ENCODE measurements at places on chromosomes 16 and 17.

GRCh38 chr16:13439766-13440165, 480.2 kb upstream of the ERCC4 start:
- H3K4me1 ChIP-seq, result peaks cover 18% of the 10 kb centered on the region
- H3K36me3 ChIP-seq, result no peaks in the 10 kb centered on the region
- H3K27me3 ChIP-seq, result peaks cover 2% of the 10 kb centered on the region
- H3K27ac ChIP-seq, result no peak overlapping the region
- no peak overlapping the region for H3K4me3 ChIP-seq

DNA sequence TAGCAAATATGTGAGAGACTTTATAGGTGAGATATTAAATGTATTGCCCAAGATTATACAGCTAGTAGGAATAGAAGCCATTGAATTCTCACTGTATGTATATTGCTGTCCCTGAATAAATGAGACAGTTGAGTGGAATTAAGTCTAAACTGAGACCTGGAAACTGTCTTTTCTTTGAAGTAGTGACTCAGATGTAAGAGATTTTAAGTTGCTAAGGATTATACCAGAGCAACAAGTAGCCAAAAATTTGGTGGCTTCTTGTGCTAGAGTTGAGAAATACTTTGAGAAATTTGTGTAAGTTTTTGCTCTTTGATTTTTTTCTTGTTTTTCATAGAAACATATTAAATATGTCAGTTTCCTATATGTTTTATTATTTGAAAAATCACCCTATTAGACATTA, 58.7 kb downstream of the TANC2 start:
- peaks cover 2% of the 10 kb centered on the region for H3K36me3 ChIP-seq
- peaks cover 4% of the 10 kb centered on the region for H3K4me1 ChIP-seq
- H3K27me3 ChIP-seq, result no peaks in the 10 kb centered on the region

GRCh38 chr17:37823996-37824395, 79.1 kb upstream of the HNF1B start:
- DNase-seq, result no peak
- H3K27ac ChIP-seq, result no peak overlapping the region
- no peaks in the 10 kb centered on the region for H3K36me3 ChIP-seq
- H3K4me1 ChIP-seq, result peaks cover 12% of the 10 kb centered on the region
- peaks cover 13% of the 10 kb centered on the region for H3K27me3 ChIP-seq

DNA sequence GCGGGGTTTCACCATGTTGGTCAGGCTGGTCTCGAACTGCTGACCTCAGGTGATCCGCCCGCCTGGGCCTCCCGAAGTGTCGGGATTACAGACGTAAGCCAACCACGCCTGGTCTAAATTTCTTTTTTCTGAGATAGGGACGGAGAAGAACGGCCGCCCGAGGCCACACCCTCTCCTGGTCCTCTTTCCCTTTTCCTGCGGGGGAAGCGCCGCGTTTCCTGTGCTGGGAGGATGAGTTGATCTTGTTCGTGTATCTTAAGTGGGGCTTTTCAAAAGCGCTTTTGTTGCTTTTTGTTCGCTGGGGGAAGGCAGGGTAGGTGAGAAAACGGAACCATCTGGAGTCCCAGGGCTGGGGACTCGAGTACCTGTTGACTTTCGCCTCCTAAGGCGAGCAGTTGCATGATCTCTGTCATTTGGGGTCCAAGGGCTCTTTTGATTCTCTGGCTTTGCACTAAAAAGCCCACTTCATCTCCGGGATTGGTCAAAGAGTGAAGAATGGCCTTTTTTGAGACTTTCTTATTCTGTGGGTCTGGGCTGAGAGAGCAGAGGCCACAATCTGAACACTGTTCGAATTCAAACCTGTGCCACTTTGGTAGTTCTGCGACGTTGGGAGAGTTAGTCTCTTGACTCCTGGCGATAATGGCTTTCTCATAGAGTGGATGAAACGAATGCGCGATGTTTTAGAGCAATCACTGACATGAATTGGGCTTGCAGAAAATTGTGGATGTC, 1.3 kb downstream of the FUS start:
- DNase-seq, result peak; percentile 58
- peak overlapping the region; percentile 99 for H3K27ac ChIP-seq
- H3K27me3 ChIP-seq, result no peaks in the 10 kb centered on the region
- peaks cover 60% of the 10 kb centered on the region for H3K36me3 ChIP-seq
- H3K4me1 ChIP-seq, result peaks cover 64% of the 10 kb centered on the region

- no peak for DNase-seq
- H3K4me1 ChIP-seq, result peaks cover 4% of the 10 kb centered on the region
- H3K36me3 ChIP-seq, result peaks cover 35% of the 10 kb centered on the region
- no peak overlapping the region for H3K27ac ChIP-seq
Measured at GRCh38 chr16:75660321-75660720, 12.7 kb downstream of the TERF2IP start.

DNA sequence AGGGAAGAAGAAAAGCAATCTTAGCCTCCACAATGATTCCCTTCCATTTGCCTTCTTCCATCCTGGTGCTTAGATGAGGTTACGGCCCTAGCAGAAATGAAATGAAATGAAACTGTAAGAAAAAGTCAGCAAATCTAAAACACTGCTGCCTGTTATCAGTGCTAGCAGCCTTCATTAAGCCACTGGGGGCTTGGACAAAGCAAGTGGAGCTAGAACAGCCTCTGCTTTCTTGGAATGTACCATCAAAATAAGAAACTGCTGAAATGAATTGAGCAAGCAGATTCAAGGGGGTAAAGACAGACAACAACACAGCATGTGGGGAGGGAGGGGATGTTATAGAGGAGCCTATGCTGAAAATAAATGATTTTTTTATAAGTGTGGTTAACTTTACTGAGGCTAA, 5.1 kb downstream of the ANKFN1 start:
- no peak for DNase-seq
- H3K4me3 ChIP-seq, result no peak overlapping the region
- no peak overlapping the region for H3K27ac ChIP-seq
- no peaks in the 10 kb centered on the region for H3K4me1 ChIP-seq

DNA sequence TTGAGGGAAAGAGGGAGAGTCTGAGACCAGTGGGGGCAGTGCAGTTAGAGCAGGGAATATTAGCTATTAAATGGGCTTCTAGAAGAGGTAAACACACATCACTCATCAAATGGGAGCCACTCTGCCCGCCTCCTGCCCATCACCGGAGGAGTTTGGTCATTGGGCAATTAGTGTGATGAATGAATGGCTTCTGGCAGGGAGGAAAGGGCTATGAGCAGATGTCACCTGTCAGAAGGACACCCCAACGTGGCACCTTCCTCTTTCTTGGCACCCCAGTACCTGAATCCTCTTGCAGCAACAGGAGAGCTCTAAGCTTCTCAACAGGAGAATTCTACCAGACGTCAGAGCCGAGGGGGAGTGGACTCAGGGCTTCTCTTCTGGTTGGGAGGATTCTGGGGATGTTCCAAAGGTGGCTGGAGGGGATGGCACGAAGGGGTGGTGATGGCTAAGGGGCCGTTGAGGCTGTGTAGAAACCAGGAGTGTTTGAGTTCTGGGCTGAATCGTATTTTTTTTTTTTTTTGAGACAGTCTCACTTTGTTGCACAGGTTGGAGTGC, 11.0 kb downstream of the C1QTNF1 start:
- no peak for DNase-seq
- no peaks in the 10 kb centered on the region for H3K36me3 ChIP-seq
- H3K4me3 ChIP-seq, result no peak overlapping the region
- peaks cover 2% of the 10 kb centered on the region for H3K27me3 ChIP-seq
- H3K4me1 ChIP-seq, result no peaks in the 10 kb centered on the region
- H3K27ac ChIP-seq, result no peak overlapping the region

GRCh38 chr17:59491353-59492090, 73.9 kb upstream of the DHX40 start:
- no peaks in the 10 kb centered on the region for H3K36me3 ChIP-seq
- no peak overlapping the region for H3K27ac ChIP-seq
- H3K4me1 ChIP-seq, result no peaks in the 10 kb centered on the region
- peaks cover 4% of the 10 kb centered on the region for H3K27me3 ChIP-seq

- no peaks in the 10 kb centered on the region for H3K36me3 ChIP-seq
- H3K4me3 ChIP-seq, result no peak overlapping the region
- peaks cover 15% of the 10 kb centered on the region for H3K4me1 ChIP-seq
- no peak for DNase-seq
- no peaks in the 10 kb centered on the region for H3K27me3 ChIP-seq
Measured at GRCh38 chr17:82113941-82114340, 15.9 kb upstream of the FASN start.

DNA sequence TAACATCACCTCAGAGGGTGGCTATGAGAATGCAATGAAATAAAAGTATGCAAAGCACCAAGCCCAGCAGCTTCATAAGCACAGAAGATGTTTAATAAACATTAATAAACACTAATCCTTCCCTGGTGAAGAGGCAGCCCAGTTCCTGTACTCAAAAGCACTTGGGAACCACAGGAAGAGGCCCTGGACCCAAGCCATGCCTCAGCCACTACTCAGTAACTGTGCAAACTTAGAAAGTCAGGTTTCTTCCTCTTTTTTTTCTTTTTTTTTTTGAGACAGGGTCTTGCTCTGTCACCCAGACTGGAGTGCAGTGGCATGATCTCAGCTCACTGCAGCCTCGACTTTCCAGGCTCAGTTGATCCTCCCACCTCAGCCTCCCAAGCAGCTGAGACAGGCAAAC, 5.3 kb downstream of the ARHGAP17 start:
- DNase-seq, result no peak
- peaks cover 85% of the 10 kb centered on the region for H3K4me1 ChIP-seq
- no peaks in the 10 kb centered on the region for H3K27me3 ChIP-seq
- H3K4me3 ChIP-seq, result no peak overlapping the region
- H3K27ac ChIP-seq, result peak overlapping the region; percentile 9

GRCh38 chr16:30662449-30662848, 4.2 kb downstream of the FBRS start:
- no peaks in the 10 kb centered on the region for H3K27me3 ChIP-seq
- H3K4me1 ChIP-seq, result peaks cover 35% of the 10 kb centered on the region
- H3K36me3 ChIP-seq, result peaks cover 50% of the 10 kb centered on the region

GRCh38 chr16:55154262-55154661, 169.7 kb upstream of the IRX6 start:
- H3K36me3 ChIP-seq, result no peaks in the 10 kb centered on the region
- H3K4me3 ChIP-seq, result no peak overlapping the region

GRCh38 chr17:32275060-32276042, 9.7 kb downstream of the RHBDL3 start:
- H3K36me3 ChIP-seq, result no peaks in the 10 kb centered on the region
- no peak overlapping the region for H3K27ac ChIP-seq
- H3K27me3 ChIP-seq, result peaks cover 21% of the 10 kb centered on the region
- no peak overlapping the region for H3K4me3 ChIP-seq
- DNase-seq, result peak; percentile 40
- no peaks in the 10 kb centered on the region for H3K4me1 ChIP-seq

- no peaks in the 10 kb centered on the region for H3K27me3 ChIP-seq
- DNase-seq, result no peak
- no peaks in the 10 kb centered on the region for H3K4me1 ChIP-seq
- no peak overlapping the region for H3K4me3 ChIP-seq
Measured at GRCh38 chr17:37107406-37108083, 158.8 kb downstream of the AATF start.

- DNase-seq, result no peak
- H3K27ac ChIP-seq, result no peak overlapping the region
- H3K4me1 ChIP-seq, result no peaks in the 10 kb centered on the region
- H3K27me3 ChIP-seq, result peaks cover 6% of the 10 kb centered on the region
- no peak overlapping the region for H3K4me3 ChIP-seq
- no peaks in the 10 kb centered on the region for H3K36me3 ChIP-seq
Measured at GRCh38 chr17:79242873-79243602, 168.4 kb downstream of the ENGASE start.

DNA sequence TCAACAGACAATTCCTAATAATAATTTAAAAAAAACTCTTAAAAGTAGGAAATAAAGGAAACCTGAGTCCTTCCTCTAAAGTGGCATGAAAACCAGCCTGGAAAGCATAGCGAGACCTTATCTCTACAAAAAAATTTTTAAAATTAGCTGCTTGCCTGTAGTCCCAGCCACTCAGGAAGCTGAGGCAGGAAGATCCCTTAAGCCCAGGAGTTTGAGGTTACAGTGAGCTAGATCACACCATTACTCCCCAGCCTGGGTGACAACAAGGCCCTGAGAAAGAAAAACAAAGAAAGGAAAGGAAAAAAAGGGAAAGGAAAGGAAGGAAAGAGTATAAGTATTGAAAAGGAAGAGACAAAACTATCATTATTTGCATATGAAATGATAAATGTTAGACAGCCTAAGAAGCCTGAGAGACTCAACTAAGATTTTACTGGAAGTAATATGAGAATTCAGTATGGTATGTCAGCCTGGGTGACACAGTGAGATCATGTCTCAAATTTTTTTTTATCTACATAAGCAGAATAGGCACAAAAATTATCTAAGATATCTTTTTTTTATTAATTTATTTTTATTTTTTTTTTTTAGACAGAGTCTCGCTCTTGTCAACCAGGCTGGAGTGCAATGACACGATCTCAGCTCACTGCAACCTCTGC, 113.0 kb downstream of the GOSR1 start:
- no peaks in the 10 kb centered on the region for H3K27me3 ChIP-seq
- peaks cover 11% of the 10 kb centered on the region for H3K4me1 ChIP-seq
- no peak for DNase-seq
- H3K36me3 ChIP-seq, result peaks cover 1% of the 10 kb centered on the region
- no peak overlapping the region for H3K4me3 ChIP-seq

GRCh38 chr16:55856950-55857349, 18.2 kb downstream of the CES5A start:
- peaks cover 19% of the 10 kb centered on the region for H3K27me3 ChIP-seq
- no peak overlapping the region for H3K4me3 ChIP-seq
- DNase-seq, result no peak
- H3K36me3 ChIP-seq, result no peaks in the 10 kb centered on the region
- H3K27ac ChIP-seq, result no peak overlapping the region

DNA sequence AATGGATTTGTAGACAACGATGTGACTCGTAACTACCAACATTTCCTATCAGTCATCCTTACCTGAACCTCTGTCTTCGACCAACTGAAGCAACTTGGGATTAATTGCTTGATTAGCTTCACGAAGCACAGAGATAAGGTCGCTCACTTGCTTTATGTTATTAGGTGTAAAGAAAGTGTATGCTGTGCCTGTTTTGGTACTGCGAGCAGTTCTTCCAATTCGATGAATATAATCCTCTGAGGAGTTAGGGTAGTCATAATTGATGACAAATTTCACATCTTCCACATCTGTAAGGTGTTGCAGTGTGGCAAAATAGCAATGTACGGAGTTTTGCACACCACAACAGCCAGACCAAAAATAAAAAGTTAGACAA, 3.6 kb upstream of the POLG2 start:
- H3K27ac ChIP-seq, result peak overlapping the region; percentile 75
- H3K36me3 ChIP-seq, result peaks cover 77% of the 10 kb centered on the region
- no peak overlapping the region for H3K4me3 ChIP-seq
- H3K4me1 ChIP-seq, result peaks cover 76% of the 10 kb centered on the region

DNA sequence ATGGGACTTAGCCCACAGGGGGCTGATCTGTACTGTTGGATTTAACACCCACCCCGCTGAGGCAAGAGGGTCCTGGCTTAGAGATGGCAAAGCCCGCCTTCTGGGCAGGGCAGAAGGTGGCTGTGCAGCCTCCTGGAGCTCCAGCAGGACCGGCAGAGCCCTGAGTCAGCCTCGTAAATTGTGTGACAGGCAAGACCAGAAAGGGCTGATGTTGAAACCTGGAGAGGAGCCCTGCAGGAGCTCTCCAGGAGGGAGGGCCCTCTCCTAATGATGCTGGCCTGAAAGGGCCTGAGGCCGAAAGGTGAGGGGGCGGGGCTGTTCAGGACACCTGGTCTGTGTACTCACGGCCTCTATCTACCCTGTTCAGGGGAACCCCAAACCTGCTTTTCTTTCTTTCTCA, 22.5 kb upstream of the MYO15B start:
- H3K27me3 ChIP-seq, result no peaks in the 10 kb centered on the region
- H3K4me3 ChIP-seq, result no peak overlapping the region
- no peak overlapping the region for H3K27ac ChIP-seq
- no peaks in the 10 kb centered on the region for H3K36me3 ChIP-seq
- no peak for DNase-seq
